ENCODE measurements at places on chromosomes 5 and 9. TPM values are rescaled to one million over a fixed set of nuclear protein-coding genes. Genes with fewer than 3 reads are reported as not detected.

DNA sequence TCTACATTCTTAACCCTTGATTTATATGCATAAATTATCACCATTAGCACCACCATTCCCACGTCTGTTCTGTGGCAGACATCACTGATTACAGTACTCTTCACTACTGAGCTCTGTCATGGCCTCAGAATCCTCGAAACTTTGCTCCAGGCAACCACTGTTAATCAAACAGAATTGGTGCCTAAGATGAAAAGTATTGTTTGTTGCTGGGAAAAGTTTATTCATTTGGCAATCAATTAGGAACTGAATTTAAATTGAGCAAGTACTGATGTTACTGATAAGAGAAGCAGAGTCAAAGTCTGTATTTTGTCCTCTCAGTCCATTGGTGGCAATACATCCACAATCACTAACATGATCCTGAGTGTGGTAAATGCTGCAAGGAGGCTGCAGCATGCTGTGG lies 12.8 kb downstream of the SLC1A1 start:
- no peak overlapping the region for H3K4me3 ChIP-seq
- no peaks in the 10 kb centered on the region for H3K36me3 ChIP-seq
- no peak overlapping the region for H3K27ac ChIP-seq
- DNase-seq: no peak
- H3K4me1 ChIP-seq: no peaks in the 10 kb centered on the region

GRCh38 chr5:62477801-62478200 lies 65.2 kb downstream of the IPO11 start:
- DNase-seq: no peak
- no peak overlapping the region for H3K27ac ChIP-seq
- H3K36me3 ChIP-seq: no peaks in the 10 kb centered on the region
- no peaks in the 10 kb centered on the region for H3K4me1 ChIP-seq
- H3K27me3 ChIP-seq: no peaks in the 10 kb centered on the region
- H3K4me3 ChIP-seq: no peak overlapping the region

DNA sequence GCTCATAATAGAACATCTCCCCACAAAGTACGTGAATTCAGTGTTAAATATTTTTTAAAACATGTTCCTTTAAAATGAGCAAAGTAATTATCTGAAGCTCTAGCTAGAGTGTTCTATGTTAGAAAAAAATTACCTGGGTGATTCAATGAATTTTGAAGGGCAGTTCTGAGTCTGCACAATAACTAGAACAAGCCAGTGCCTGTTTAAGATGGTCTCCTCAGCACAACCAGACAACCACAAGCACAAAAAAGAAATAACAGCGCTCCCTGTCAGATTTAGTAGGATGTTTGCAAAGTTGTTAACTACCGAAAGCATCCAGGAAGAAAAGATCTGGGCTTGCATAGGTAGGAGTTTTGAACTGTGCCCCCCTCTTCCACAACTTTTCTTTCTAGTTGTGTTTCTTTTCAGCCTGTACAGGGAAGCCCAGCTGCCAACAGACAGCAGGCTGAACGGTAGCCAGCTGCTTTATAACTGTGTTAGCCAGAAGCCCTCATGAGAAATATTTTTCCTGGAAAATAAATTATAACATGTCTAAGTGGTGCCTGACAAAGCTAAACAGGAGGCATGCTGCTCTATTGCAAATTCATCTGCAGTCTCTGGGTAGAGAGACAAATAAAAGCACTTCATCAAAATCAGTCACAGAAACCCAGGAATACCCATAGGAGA lies 1026.9 kb downstream of the MAT2B start:
- H3K27me3 ChIP-seq: no peaks in the 10 kb centered on the region
- DNase-seq: no peak
- H3K4me1 ChIP-seq: no peaks in the 10 kb centered on the region

DNA sequence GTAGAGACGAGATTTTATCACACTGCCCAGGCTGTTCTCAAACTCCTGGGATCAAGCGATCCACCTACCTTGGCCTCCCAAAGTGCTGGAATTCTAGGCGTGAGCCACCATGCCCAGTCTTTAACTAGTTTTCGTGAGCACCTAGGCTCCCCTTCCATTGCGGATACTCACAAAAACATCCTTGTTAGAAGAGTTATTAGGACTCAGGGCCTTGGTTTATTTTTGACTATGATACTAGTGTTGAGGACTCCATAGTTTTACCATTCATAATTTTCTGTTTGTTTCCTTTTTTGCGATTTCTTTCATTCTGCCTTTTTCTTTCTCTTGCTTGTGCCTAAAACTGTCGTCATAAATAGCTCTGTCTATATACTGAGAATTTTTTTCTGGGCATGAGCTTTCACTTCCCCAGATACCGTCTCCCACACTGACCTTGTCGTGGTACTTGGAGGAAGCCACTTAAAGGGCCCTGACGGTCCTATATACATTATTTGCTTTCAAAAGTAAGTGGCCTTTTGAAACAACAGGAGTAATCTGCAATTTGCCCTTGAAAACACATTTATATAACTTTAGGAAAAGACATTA lies 5.2 kb downstream of the F2R start:
- H3K36me3 ChIP-seq: no peaks in the 10 kb centered on the region
- DNase-seq: no peak
- no peaks in the 10 kb centered on the region for H3K27me3 ChIP-seq

DNA sequence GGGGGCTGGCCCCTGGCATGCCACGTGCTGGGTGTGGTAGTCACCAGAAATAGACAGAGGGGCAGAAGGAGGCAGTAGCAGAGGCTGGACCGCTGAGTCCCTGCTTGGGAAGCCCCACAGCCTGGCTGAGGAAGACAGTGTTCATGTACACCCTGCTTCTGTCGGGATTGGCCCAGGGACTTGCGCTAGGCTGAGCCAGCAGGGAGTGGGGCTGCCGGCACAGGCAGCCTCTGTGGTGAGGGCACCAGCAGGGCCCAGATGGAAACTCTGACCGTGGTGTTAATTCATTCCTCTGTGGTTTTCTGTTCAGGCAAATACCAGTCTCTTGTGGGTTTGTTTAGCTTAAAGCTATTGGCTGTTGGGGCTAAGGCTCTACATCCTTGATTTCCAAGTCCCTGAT lies 108.6 kb upstream of the RAD23B start:
- no peak overlapping the region for H3K27ac ChIP-seq
- no peaks in the 10 kb centered on the region for H3K4me1 ChIP-seq
- no peaks in the 10 kb centered on the region for H3K27me3 ChIP-seq
- H3K4me3 ChIP-seq: no peak overlapping the region
- H3K36me3 ChIP-seq: no peaks in the 10 kb centered on the region

DNA sequence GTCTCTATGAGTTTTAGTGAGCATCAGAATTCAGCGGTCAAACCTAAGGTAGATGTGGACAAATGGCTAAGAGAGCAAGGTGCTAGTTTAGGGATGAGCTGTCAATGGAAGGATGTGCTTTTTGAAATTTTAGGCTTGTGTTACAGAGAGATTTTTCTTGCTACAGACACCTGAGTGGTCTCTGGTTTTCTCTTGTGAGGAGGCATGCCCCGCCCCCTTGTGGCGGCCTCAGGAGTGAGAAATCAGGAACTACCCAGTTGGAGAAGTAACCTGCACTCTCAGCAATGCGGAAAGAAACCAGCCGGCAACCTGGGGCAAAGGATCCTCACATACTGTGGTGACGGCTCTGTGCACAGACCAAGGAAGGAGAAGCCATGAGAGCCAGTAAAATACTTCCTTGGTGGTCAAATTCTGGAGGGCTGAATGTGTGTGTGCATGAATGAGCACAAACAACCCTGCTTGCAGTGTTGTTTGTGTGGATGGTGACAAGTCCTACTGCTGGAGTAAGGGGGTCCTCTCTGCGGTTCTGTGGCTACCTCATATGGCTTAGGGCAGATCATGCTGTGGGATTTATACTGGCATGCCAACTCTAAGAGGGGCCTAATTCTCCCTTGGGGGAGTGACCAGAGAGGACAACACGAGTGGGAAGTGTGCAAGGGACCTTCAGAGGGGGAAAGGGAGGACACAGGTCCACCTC lies 16.7 kb upstream of the HSD17B4 start:
- H3K4me3 ChIP-seq: no peak overlapping the region
- no peaks in the 10 kb centered on the region for H3K36me3 ChIP-seq
- no peak overlapping the region for H3K27ac ChIP-seq
- DNase-seq: peak; percentile 87
- no peaks in the 10 kb centered on the region for H3K4me1 ChIP-seq
- no peaks in the 10 kb centered on the region for H3K27me3 ChIP-seq

- DNase-seq: no peak
- H3K4me3 ChIP-seq: no peak overlapping the region
- no peaks in the 10 kb centered on the region for H3K36me3 ChIP-seq
- no peaks in the 10 kb centered on the region for H3K27me3 ChIP-seq
These were observed 125.2 kb downstream of the CAMK4 start for GRCh38 chr5:111349429-111349828.

GRCh38 chr9:78297672-78297961 lies 692 bp downstream of the PSAT1 start:
- peak overlapping the region; percentile 94 for H3K27ac ChIP-seq
- peaks cover 11% of the 10 kb centered on the region for H3K36me3 ChIP-seq
- peak overlapping the region; percentile 87 for H3K4me3 ChIP-seq
- no peaks in the 10 kb centered on the region for H3K27me3 ChIP-seq
- peaks cover 10% of the 10 kb centered on the region for H3K4me1 ChIP-seq

GRCh38 chr5:53418826-53419658 lies 61.4 kb upstream of the FST start:
- H3K36me3 ChIP-seq: no peaks in the 10 kb centered on the region
- no peaks in the 10 kb centered on the region for H3K4me1 ChIP-seq
- H3K4me3 ChIP-seq: peak overlapping the region; percentile 38
- H3K27me3 ChIP-seq: no peaks in the 10 kb centered on the region
- H3K27ac ChIP-seq: no peak overlapping the region
- DNase-seq: no peak

DNA sequence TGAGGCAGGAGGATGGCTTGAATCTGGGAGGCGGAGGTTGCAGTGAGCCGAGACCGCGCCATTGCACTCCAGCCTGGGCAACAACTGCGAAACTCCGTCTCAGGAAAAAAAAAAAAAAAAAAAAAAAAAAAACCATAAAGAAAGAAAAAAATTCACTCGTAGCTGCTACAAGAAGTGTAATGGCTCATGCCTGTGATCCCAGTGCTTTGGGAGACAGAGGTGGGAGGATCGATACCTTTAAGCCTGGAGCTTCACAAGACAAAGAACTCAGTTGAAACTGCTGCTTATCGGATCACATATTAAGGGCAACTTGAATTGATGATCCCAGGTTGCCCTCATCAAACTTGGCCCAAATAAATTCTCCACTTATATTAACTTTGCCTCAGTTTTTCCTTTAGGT lies 1.0 kb upstream of the ZCCHC7 start:
- peaks cover 5% of the 10 kb centered on the region for H3K27me3 ChIP-seq
- peak overlapping the region; percentile 73 for H3K4me3 ChIP-seq
- H3K36me3 ChIP-seq: no peaks in the 10 kb centered on the region
- no peak for DNase-seq
- H3K4me1 ChIP-seq: no peaks in the 10 kb centered on the region
- no peak overlapping the region for H3K27ac ChIP-seq

DNA sequence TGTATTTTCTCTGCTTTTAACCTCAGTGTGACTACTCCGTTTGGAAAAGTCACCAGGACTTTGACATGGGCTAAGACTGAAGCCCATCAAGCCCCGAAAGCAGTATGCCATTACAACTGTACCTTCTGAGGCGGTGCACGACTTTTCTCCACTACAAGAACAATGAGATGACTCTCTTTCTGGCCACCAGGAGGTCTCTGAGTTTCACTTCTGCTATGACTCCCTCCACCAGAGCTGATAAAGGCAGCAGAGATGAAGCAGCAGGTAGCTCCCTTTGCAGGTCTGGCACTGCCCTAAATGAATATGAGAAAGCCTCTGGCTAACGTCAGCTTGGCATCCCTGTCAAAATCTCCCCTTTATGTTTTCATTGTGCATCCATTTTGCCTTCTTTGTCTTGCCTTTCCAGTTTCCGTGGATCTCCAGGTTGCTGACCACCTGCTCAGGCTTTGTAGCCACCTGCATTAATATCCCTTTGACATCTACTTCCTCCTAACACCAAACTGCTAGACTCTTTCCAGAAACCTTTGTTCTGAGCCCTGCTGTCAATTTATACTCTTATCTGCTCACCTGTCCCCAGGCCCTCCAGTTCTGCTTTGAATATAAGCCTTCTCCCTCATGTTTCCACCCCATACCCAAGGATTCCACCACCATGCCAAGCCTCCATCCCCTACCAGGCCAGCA lies 221.7 kb downstream of the ZNF608 start:
- no peak overlapping the region for H3K27ac ChIP-seq
- H3K4me1 ChIP-seq: no peaks in the 10 kb centered on the region
- no peak overlapping the region for H3K4me3 ChIP-seq

Gene FIBCD1
- total RNA-seq: 6.1 TPM

Gene NTNG2
- 0.52 TPM for total RNA-seq

Gene NFIL3
- 11.9 TPM for total RNA-seq

Gene COL27A1
- total RNA-seq: 22.8 TPM

Gene MYMK
- not detected for total RNA-seq

Gene SLF1
- 13.0 TPM for total RNA-seq

Data from H1 (cell line).